CD4-positive, alpha-beta T cell treated with Interleukin-15 for 1 hour (primary cell): ENCODE measurements at places on chromosomes 6 and 20.

DNA sequence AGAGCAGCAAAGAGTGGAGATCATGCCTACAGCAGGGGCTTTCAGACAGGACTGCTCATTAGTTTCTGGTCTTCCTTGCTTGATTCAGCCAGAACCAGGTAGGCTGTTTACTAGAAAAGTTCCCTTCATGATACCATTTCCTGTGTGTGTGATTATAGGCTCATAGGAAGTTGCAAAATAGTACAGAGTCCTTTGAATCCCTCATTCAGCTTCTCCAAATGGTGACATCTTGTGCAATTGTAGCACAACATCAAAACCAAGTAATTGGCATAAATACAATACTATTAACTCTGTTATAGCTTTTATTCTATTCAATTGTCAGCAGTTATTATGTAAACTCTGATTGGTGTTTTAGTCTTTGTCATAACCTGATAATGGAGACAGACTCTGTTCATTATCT is 347.3 kb upstream of the CDH4 start:
- no peak for DNase-seq

DNA sequence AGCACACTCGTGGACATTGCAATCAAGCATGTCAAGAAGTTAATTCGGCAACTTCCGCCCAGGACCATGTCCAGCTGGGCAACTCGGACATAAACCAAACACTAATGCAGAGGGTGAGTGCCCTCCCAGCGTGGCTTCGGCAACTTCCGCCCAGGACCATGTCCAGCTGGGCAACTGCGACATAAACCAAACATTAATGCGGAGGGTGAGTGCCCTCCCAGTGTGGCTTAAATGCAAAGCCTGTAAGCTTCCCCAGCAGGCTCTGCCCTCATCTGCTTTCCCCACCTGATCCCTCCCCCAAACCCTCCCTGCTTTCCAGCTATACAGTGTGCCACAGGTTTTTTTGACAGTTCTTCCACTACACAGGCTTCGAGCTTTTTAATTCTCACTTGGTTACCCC is 143.4 kb downstream of the PXDC1 start:
- no peak for DNase-seq

- DNase-seq, result no peak
Observed at GRCh38 chr6:73985891-73986290, 289.9 kb downstream of the CD109 start.

DNA sequence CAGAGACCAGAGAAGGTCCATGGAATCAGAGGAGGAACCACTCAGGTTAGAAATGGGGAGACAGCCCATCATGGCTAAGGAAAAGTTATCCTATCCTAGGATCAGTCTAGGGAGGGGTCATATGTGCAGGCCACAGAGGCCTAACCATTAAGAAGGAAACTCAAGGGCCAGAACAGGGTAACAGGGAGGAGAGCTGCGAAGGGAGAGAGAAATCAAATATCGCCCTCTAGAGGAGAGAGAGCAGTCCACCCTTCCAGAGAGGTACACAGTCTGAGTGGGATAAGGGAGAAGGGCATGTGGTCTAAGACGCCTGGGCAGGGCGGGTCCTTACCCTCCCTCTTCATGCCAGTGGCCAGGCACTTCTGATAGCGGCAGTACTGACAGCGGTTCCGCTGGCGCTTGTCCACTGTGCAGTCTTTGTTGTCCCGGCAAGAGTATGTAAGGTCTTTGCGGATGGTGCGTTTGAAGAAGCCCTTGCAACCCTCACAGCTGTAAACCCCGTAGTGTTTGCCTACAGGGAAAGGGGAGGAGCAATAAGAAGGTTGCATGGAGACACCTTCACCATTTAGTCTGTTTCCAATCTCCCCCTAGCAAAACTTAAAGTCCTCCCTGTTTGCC is 2.9 kb downstream of the RXRB start:
- peak; percentile 30 for DNase-seq

- no peak for DNase-seq
Observed at GRCh38 chr6:107106165-107106564, 9.2 kb downstream of the BEND3 start.

DNA sequence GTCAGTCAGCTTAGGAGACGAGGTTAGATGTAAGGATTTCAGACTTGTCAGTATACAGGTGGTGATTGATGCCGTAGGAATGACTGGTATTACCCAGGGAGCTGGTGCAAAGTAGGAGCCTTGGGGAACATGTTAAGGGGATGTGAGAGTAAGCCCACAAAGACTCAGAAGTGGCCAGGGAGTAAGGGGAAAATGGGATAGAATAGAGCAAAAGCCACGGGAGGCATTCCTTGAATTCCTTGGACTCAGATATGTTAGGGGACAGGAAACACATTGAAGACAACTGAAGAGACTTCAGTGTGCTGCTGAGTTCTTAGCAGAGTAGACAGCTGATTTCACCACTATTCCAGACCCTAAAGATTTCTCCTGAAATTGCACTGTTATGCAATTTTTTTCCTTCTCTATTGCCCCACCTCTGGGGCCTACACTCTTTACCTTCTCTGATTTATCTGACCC is 1.2 kb upstream of the ACAT2 start:
- no peak for DNase-seq

DNA sequence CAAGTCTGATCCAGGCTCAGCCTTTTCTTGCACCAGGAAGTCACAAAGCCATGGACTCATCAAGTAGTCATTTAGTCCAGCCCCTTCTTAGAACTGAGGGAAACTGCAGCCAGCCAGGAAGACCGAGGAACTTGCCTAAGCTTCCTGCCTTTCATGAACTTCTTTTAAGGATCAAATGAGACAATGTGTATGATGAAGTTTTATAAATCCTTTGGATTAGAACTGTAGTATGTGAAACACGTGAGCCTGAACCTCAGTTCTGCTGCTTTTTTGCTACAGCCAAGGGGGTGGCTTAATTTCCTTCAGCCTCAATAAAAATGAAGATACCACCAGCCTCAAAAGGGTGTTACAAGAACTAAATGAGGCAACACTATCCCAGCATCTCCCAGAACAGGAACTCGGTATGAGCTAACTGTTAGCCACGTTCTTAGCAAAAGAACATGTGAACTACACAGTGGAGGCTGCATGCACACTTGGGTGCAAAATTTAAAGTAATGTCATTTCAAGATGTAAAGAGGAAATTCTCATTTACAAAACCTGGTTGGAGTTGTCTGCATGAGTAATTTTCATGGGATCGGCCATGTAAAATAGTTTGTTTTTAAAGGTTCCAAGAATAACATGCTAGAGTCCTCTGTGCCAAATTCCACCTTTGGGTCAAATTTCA is 76.0 kb upstream of the TBC1D7 start:
- DNase-seq, result no peak

DNA sequence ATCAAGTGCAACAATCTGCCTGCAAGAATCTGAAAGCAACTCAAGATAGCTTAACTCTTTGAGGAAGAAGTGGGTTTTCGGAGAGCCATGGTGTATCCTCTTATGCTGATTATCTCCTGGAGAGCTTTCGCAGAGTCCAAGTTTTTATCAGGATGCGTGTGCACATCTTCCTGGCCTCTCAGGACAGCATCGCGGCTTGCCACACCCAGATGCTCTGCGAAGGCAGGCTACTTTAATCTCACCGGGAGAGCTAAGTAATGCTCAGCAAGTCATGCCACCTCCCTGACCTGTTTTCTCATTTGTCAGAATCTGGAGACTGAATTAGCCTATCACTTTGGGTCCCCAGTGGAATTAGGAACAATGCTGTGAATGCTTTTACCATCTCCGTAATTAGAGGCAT is 52.9 kb downstream of the TTI1 start:
- DNase-seq, result no peak

- DNase-seq, result peak; percentile 4
Observed at GRCh38 chr6:170227521-170227983, 63.3 kb downstream of the DLL1 start.

- no peak for DNase-seq
Observed at GRCh38 chr20:63505281-63505680, 6.4 kb upstream of the EEF1A2 start.

GRCh38 chr6:107614828-107615227 is 124.9 kb downstream of the SOBP start:
- DNase-seq, result no peak

DNA sequence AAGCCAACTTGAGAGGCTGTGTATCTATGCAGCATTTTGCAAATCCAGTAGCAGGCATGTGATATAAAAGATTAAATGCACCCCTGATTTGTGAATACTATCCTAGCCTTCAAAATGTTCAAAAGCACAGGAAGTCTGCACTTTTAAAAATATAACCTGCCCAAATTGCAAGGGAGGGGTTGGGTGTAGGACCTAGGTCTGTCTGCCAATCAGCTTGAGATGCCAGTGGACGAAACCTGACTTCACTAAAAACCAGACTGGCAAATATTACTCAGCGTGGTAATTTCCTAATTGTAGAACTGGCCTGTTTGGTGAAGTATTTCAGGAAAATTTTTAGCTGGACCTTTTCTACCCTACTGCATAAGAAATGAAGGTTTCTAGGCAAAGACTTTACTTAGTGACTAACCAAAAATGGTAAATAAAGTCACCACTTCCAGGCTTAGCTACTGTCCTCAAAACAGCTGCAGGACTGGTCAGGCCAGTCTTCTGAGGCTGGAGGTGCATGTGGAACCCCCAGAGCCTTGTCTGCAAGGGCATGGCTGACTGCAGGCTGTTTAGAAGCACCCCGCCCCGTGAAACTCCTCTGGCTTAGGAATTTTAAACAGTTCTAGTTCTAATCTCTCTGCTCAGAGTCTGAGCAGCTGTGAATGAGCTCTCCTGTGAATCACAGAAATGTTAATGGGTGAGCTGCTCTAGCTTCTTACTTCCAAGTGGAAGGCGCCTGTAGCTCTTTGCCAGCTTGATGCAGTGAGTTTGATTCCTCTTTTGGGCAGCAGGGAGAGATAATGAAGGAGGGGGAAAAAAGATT is 104.4 kb upstream of the ESR1 start:
- no peak for DNase-seq

- no peak for DNase-seq
Observed at GRCh38 chr6:116924245-116924644, 47.2 kb downstream of the RFX6 start.

DNA sequence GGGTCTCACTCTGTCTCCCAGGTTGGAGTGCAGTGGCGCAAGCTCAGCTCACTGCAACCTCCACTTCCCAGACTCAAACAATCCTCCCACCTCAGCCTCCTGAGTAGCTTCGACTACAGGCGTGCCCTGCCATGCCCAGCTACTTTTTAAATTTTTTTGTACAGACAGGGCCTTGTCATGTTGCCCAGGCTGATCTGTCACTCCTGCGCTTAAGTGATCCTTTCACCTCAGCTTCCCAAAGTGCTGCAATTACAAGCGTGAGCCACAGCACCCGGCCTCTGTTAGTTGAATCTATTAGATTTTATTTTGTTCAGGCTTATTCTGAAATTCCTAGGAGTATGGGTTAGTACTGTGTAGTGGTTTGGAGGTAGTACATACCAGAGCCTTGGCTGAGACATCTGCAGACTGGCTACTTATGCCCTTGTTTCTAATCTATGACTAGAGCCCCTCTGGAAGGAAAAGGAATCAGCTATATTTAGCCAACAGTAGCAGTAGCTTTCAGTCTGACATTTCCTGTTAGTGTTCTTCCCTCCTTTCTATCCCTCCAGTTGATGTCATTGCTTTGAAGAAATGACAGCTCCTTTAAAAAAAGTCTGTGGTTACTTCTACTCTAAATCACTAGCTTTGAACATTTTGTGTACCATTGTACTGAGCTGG is 74.4 kb downstream of the ITCH start:
- DNase-seq, result no peak

GRCh38 chr6:125301435-125302391 is at the start of gene HDDC2:
Gene HDDC2, minus strand, starts transcription at chr6:125301967. Its CDS starts 35 bp downstream, at chr6:125301932.
- peak; percentile 34 for DNase-seq

DNA sequence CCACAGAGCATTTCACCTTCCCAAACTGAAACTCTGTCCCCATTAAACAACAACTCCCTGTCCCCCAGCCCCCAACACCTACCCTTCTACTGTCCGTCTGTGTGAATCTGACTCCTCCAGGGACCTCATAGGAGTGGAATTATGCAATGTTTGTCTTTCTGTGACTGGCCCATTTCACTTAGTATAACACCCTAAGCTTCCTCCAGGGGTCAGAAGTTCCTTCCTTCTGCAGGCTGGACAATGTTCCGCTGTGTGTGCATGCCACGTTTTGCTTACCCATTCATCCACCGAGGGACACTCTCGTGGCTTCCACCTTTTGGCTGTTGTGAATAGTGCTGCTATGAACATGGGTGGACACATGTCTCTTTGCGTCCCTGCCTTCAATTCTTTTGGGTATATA is 37.6 kb upstream of the MPC1 start:
- no peak for DNase-seq

GRCh38 chr6:150654608-150655007 is 54.9 kb downstream of the PLEKHG1 start:
- DNase-seq, result no peak

DNA sequence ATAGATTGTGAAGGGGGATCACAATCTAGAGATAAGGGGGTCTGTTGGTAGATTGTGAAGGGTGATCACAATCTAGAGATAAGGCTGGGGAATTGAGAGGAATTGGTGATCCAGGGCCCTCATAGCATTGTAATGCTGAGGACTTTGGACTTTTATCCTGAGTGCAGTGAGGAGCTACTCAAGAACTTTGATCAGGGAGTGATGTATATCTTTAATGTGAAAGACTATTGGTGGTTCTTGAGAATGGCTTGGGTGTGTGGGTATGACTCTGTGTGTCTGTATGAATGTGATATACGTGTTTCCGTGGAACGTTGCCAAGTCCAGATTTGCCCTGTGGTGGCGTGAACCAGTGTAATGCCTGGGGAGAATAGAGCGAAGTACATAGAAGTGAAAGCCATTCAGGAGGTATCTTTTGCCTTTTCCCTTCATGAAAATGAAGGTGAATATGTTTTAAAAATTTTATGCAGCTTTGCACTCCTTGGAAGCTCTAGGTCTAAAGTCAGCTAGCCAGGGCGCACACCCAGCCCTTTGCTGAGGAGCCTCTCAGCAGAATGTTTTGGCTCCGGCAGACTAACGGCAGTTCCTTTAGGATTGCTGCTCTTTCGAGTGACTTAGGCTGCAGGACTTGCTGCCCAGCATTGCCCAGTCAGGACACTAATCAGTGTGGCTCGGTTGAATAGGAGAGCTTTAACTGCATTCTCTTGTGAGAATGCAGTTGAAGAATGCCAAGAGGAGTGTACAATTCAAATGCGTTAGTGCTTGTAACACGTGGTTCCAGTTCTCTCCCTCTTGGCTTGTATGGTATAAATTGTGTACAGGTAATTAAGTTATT is 3.5 kb downstream of the ZFAND3 start:
- no peak for DNase-seq

GRCh38 chr6:80477591-80477990 is 371.1 kb downstream of the BCKDHB start:
- no peak for DNase-seq

GRCh38 chr6:147752689-147753403 is 244.4 kb downstream of the SAMD5 start:
- no peak for DNase-seq

GRCh38 chr20:7347409-7347808 is 579.9 kb downstream of the BMP2 start:
- DNase-seq, result no peak

- no peak for DNase-seq
Observed at GRCh38 chr20:25470045-25470444, 62.6 kb downstream of the GINS1 start.

GRCh38 chr6:1739220-1739619 is 129.5 kb downstream of the FOXC1 start:
- DNase-seq, result no peak

GRCh38 chr20:58626051-58626450 is 25.0 kb upstream of the STX16 start:
- DNase-seq, result no peak
